Posterior cingulate gyrus (tissue), 11 donors: ENCODE measurements at places on chromosomes 2 and 18.

GRCh38 chr18:25686960-25687500 is 335.1 kb upstream of the ZNF521 start:
- DNase-seq = no peak

DNA sequence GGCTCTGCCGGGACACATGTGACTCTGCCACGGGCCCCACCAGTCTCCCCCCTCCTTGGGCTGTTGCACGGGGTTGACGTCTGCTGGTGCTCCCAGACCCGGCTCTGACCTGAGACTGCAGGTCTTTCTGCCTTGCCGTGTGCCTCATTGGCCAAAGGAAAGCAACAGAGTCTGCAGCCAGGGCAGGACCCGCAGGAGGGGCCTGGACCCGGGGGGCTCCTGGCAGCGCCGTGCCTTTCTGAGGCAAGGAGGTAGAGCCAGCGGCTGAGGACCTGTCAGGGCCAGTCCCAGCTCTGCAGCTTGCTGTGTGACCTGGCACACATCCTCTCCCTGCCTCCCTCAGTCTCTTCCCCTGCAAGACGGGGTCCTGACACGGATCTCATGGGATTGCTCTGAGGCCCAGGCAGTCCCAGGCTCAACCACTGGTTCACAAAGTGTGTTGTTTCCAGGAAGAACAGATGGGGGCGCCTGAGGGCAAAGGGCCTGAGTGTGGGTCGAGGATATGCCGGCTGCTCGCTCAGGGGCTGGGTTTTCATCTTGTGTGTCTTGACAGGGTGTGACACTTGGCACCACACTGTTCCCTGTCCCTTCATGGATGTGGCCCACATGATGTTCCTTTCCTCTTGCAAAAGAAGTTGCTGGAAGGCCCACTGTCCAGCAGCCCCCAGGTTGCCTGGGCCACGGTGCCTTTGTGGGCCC is 9.0 kb downstream of the CAPN10 start:
- peak; percentile 28 for DNase-seq

GRCh38 chr18:61360404-61361383 is 27.5 kb downstream of the CDH20 start:
- DNase-seq = no peak

- no peak for DNase-seq
Observed at GRCh38 chr18:58567453-58568196, 61.3 kb downstream of the ALPK2 start.

DNA sequence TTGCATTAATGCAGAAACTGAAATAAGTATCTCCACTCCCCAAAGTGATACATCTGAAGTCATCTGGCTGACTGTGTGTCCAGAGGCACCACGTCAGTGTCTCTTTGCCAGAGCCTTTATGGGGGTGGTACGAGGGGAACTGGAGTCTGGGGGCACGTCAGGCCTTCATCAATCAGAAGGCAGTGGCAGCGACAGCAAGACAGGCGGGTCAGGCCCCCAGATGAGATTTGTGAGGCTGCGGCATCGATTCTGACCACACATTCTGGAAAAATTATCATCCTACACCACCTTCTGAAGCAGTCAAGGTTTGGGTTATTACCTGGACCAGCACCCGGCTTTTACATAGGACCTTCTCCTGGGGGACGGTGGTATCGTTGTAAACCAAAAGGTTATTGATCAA is 223.6 kb downstream of the GBX2 start:
- no peak for DNase-seq

- DNase-seq = no peak
Observed at GRCh38 chr2:120434492-120435308, 88.8 kb downstream of the INHBB start.

- no peak for DNase-seq
Observed at GRCh38 chr2:121960251-121960650, 204.8 kb downstream of the TSN start.

GRCh38 chr2:160984426-160985077 is 175.7 kb upstream of the TANK start:
- no peak for DNase-seq

DNA sequence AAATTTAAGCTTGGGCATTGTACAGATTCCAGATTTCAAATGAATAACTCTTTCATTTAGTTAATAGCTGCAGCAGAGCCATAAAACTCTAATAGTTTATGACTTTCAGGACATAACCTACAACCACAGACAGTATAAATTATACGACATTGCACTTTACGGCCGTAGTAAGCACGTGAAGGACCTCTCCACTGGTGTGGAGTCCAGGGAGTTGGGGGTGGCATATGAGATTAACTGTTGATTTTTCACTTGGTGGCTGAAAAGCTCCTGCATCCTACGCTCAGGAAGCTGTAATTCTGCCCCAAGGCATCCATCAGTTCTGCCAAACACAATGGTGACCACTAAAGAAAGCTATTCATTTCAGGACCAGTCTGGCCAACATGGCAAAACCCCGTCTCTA is 376.2 kb downstream of the SOX11 start:
- DNase-seq = no peak

DNA sequence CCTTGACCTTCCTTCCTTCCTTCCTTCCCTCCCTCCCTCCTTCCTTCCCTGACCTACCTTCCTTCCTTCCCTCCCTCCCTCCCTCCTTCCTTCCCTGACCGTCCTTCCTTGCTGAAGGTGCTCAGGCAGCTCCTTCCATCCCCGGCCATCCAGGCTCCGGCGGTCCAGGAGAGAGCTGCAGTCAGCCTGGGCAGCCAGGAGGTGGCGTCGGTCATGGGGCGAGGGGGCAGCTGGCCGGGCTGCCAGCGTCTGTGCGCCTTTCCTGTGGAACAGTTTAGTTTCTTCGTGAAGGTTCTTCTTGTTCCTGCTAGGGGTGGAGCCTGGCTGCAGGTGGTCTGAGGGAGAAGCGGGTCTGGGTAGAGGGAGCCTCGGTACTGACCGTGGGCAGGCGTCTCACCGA is 15.7 kb downstream of the GPR35 start:
- no peak for DNase-seq

DNA sequence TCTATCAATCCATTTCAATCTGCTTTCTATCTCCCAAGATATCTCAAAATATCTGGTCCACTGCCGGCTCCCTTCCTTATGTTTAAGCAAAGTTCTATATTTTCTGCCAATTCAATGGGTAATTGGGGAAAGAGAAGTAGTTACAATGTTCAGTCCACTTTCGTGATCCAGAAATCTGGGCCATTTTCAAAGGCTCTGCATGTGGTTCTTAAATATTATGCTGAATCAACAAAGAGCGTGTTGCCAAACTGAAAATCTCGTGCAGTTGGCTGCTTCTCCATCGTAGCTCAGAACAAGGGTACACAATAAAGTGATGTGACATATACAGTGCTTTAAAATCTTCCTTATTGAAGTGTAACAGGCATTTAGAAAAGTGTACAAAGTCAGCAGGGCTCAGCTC is 863.1 kb downstream of the RNF144A start:
- no peak for DNase-seq

GRCh38 chr18:10153924-10154752 is 240.3 kb downstream of the VAPA start:
- DNase-seq = no peak

GRCh38 chr2:199105826-199106225 is 351.9 kb downstream of the SATB2 start:
- no peak for DNase-seq

DNA sequence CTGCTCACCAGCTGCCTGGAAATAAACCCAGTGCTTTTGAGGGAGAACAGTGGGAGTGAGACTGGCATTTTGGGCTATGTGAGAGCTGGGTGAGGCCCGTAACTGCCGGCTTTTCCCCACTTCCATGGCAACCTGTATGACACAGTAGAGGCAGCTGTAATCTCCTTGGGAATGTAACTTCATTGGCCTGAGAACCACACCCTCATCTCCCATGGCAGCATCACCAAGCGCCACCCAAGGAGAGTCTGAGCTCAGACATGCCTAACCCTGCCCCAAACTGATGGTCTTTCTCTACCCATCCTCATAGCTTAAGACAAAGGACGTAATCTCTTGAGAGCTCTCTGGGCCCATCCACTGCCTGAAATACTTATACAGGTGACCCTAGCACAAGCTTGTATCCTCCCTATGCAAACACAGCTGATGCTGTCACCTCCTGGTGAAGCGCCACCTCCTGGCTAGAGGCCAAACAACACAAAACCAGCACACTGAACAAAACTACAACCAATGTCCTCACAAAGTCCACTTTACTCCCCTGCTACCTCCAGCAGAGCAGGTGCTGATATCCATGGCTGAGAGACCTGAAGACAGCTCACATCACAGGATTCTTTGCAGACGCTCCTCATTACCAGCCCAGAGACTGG is 763.4 kb upstream of the NRXN1 start:
- DNase-seq = no peak

GRCh38 chr2:54538537-54538936 is 82.4 kb downstream of the SPTBN1 start:
- DNase-seq = no peak

DNA sequence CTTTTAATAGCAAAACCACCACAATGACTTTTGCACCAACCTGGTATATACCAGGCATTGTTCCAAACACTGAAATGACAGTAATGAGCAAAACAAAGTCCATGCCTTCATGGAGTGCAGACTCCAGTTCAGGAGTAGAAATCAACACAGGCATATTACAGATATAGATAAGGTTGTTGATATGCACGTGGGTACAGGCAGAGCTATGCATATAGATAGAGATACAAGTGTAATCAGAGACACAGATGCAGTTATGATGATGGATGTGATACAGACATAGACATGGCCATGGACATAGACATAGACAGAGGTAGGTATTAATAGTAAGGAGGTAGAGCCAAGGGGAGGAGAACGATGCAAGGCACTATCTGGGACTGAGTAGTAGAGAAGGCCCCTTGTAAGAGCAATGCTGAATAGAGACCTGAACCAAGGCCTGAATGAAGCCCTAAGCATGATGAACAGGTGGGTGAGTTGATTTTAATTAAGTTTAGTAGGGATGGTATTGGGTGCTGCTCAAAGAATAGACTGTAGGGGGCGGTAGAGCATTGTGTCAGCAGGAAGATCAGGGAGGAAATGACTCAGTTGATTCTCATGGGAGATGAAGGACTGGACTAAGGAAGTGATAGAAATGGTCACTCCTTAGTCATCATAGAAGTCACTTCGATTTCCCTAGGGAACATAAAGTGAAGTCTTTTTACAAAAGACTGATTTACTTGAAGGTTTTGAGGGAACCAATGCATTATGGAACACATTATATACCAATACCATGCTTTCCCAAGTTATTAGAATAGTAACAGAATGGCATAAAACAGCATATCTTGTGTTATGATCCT is 39.4 kb downstream of the CMPK2 start:
- no peak for DNase-seq

- DNase-seq = no peak
Observed at GRCh38 chr2:164560181-164560792, 61.0 kb downstream of the GRB14 start.

DNA sequence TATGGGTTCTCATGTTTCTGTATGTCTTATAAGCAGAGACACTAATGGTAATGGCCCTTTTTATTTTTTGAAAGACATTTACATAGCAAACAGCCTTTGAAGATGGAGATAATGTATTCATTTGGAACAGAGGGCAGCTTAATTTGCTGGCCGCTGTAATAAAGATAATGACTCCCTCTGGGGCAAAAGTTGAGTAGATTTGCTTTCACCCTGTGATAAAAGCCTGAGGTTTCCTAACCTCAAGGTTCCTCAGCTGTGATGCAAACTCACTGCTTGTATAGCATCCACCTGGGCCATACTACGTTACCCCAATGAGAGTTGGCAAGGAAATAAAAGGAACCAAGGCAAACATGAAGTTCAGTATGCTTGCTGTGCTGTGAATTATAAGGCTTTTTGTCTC is 54.8 kb downstream of the TEX51 start:
- DNase-seq = no peak

DNA sequence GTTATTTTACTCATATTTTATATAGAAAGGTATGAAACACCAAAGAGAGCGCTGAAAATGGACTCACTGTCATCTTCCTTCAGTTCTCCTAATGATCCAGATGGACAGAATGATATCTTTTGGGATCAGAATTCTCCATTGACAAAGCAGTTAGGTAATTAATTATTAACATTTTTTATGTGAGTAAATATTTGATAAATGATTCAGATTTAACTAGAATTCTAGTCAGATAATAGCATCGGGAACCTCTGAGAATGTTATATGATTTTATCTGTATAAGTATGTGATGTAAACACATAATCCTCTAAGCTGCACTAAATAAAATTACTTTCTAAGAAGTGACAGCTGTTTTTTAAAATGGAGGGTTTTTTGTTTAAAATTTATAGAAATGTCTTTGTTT is 2.0 kb downstream of the ETAA1 start:
- DNase-seq = no peak

- no peak for DNase-seq
Observed at GRCh38 chr2:72694715-72695496, 130.9 kb downstream of the EXOC6B start.

- DNase-seq = no peak
Observed at GRCh38 chr2:108950369-108951135, 38.5 kb downstream of the EDAR start.

- DNase-seq = no peak
Observed at GRCh38 chr2:232444409-232445148, 11.4 kb upstream of the ALPI start.

DNA sequence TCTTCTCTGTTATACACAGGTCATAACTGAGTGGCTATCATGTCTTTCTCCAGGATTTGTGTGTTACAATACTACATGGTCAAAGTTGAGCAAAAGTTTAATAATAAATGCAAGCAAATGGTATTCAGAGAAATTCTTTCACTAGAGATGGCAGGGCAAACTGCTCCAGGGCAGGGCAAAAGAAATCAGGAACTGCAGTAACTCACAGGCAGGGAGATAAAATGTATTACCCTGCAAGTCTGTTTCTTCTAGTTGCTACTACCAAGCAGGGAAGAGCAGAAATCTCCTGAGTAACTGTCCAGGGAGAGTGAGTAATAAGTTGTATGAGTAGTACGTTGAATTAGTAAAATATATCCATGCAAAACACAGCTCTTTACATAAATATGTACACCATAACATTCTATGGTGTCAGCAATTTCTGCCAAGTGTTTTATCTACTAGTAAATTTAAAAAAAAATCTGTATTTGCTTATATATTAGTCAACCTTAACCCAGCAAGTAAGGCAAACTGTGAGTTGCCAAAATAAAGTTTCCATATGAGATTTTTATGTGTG is 404.1 kb downstream of the ZEB2 start:
- no peak for DNase-seq

GRCh38 chr2:235937936-235938335 is 230.2 kb downstream of the GBX2 start:
- no peak for DNase-seq

- no peak for DNase-seq
Observed at GRCh38 chr2:21500401-21500945, 376.7 kb downstream of the TDRD15 start.

DNA sequence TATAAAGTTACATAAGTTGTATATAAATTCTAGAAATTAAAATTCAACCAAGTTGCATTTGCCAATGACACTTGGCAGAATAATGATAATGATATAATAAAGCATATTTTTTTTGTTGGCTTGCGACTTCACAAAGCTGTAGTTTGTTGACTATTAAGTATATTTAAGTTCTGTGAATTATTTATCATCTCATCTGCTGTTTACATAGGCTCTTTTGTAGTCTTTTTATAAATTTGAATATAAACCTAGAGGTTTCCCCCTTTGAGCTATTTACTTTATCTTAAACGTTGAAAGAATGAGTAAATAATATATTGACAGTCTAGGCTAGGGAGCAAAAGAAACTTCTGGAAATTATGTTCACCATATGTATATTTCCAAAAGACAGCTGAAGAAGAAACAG is 32.9 kb downstream of the C18orf63 start:
- no peak for DNase-seq
